ENCODE measurements at places on chromosomes 1 and 21. TPM values are rescaled to one million over a fixed set of nuclear protein-coding genes. Genes with fewer than 3 reads are reported as not detected.

SRGAP2 gene
- total RNA-seq, result 13.2 TPM

TDRD10 gene
- 2.2 TPM for total RNA-seq

ASTN1 gene
- 0.18 TPM for total RNA-seq

ADAM30 gene
- total RNA-seq, result not detected

TNFRSF1B gene
- total RNA-seq, result 16.8 TPM

LRRC52 gene
- total RNA-seq, result not detected

ACTL8 gene
- total RNA-seq, result not detected

DNA sequence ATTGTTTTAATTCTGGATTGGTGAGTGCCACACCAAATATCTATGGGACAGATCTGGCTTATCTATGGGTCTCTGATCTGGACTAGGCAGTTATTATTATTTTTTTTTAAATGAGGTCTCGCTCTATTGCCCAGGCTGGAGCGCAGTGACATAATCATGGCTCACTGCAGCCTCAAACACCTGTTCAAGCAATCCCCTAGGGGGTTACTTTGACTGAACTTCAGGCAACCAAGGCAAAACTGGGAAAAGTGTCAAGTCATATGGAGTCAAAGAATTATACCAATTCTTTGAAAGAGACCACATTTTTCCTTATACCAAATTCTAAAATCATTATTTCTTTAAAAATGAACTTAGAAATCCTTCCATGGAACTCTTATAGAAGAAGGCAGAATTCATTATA lies 129.1 kb upstream of the HOOK1 start:
- no peak for DNase-seq

GRCh38 chr1:31289021-31289420 lies 7.6 kb downstream of the SNRNP40 start:
- DNase-seq, result no peak

GRCh38 chr1:208231881-208232661 lies 12.1 kb downstream of the PLXNA2 start:
- no peak for DNase-seq

- DNase-seq, result no peak
Measured at GRCh38 chr1:156815961-156816422, 656 bp downstream of the SH2D2A start.

- no peak for DNase-seq
Measured at GRCh38 chr1:3836421-3836820, 20.6 kb downstream of the CEP104 start.

- peak; percentile 33 for DNase-seq
Measured at GRCh38 chr21:42563686-42564085, 50.0 kb downstream of the SLC37A1 start.

- DNase-seq, result no peak
Measured at GRCh38 chr21:35945089-35945671, 115.1 kb downstream of the SETD4 start.

DNA sequence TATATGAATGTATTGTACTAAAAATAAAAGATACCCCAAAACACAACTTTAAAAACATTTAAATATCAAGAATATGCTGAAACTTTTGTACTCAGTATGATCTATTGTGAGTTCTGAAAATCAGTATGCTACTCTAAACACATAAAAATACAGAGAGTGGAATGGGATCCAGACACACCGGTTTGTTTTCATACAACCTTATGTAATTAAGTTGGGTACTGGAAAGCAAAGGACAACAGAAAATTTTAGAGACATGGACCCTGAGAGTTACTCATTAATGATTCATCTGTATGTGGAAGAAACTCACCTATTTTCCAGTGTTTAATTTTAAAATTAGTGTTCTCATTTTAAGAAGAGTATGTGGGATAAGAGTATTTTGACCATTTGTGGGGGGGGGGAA lies 927 bp upstream of the CFHR3 start:
- no peak for DNase-seq

- DNase-seq, result no peak
Measured at GRCh38 chr1:5343256-5344020, 648.8 kb downstream of the NPHP4 start.

DNA sequence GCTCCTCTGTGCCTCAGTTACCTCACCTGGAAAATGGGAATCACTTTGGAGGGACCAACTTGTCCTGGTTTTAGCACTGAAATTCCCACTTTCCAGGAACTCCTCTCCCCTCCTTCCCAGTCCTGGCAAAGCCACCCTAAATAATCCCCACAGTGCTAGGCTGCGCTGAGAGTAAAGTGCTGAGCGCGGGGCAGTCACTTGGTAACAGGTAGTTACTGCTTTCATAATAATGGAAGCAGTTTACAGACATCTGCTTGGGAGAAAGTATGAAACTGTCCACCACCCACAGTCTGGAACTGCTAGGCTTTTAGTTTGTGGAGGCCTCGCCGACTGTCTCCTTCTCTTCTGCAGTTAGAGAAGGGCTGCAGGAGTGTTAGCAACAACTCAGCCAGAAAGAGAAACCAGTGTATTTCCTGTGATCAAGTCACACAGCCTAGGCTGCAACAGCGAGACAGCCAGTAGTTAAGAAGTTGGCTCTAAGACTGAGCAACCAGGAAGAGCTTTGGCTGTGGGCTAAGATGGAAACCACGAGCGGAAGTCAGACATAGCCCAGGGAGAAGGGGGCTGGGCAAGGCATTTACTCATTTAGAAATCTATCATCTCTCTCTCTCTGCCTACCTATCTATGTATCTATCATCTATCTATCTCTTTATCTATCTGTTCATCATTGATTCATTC lies 30.8 kb upstream of the ABCG1 start:
- no peak for DNase-seq

DNA sequence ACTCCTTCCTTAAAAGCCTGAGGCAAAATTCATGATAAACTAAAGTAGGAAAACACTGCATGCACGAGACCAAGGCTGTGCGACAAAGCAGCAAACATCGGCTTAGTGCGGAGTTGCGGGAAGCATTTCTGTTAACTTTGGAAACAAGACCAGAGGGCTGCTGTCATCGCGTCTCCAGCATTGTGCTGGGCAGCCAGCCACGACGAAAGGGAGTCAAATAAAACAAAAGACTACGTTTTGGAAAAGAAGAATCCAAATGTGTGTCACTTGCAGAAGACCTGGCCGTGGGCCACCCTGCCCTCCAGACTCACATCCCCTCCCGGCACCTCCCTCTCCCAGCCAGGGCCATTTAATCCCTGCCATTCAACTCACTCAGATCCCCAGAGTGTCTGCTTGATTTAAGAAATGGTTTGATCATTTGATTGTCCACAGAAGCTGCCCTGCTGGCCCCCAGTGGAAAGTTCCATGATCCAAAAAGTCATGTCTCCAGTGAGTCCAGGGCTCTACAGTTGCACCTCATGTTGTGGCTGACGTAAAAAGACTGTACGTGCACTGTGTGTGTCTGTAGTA lies 2.4 kb upstream of the KRTAP10-11 start:
- DNase-seq, result no peak

DNA sequence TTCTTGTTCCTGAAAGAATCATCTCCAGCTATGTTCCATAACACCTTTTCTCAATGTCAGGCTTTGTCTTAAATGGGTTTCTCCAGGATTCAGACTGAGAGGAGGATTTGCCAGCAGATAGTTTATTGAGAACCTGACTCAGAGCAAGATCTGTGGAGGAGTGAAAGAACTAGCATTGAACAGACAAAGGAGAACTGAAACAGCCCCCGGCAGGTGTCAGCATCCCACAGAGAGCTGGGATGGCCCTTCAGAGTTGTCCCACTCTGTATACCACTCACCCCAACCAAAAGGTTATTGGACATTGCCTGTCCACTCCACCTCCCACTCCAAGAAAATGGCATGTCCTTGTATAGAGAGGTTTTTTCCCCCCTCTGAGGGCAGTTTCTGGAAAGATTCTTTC lies 270.7 kb downstream of the PAPPA2 start:
- DNase-seq, result no peak

- DNase-seq, result no peak
Measured at GRCh38 chr1:244057474-244058385, 6.6 kb downstream of the ZBTB18 start.

DNA sequence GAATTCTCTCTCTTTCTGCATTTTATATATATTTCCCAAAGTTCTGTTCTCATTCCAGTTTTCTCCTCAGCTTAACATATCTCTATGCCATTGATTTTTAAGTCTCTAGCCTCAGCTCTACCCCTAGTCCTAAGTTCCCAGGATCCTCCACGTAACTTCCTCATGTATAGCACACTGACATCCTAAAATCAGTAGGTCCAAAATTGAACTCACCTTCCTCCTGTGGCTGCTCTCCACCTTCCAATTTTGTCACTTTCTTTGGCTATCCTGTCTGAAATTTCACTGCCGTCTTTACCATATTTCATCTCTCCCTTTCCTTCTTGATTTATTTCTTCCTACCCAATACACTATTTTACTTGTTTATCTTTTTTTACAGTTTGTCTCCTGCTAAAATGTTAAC lies 1.5 kb downstream of the SLAMF6 start:
- DNase-seq, result no peak
